ENCODE measurements at places on chromosomes 11 and 22. TPM values are rescaled to one million over a fixed set of nuclear protein-coding genes. Genes with fewer than 3 reads are reported as not detected.

The CCDC157 gene
- total RNA-seq, result 4.2 TPM

The MRGPRE gene
- not detected for total RNA-seq

The SCARF2 gene
- 32.2 TPM for total RNA-seq

The KCTD14 gene
- 2.9 TPM for total RNA-seq

The DEUP1 gene
- total RNA-seq, result not detected

The MAPK12 gene
- total RNA-seq, result 15.0 TPM

The DGCR2 gene
- 66.3 TPM for total RNA-seq

The MDK gene
- 142 TPM for total RNA-seq

The TSGA10IP gene
- total RNA-seq, result not detected

The PATE2 gene
- not detected for total RNA-seq
